ENCODE measurements at places on chromosomes 1 and 21.
A peak's percentile ranks its signal among the peaks of the same experiment; 100 is the strongest.

GRCh38 chr1:231337043-231337471 lies 595 bp downstream of the EXOC8 start:
- peak; percentile 32 for DNase-seq

GRCh38 chr1:84712276-84712874 lies 22.1 kb upstream of the SSX2IP start:
- no peak for DNase-seq

- no peak for DNase-seq
These were observed 23.7 kb upstream of the NKAIN1 start for GRCh38 chr1:31263408-31263807.

DNA sequence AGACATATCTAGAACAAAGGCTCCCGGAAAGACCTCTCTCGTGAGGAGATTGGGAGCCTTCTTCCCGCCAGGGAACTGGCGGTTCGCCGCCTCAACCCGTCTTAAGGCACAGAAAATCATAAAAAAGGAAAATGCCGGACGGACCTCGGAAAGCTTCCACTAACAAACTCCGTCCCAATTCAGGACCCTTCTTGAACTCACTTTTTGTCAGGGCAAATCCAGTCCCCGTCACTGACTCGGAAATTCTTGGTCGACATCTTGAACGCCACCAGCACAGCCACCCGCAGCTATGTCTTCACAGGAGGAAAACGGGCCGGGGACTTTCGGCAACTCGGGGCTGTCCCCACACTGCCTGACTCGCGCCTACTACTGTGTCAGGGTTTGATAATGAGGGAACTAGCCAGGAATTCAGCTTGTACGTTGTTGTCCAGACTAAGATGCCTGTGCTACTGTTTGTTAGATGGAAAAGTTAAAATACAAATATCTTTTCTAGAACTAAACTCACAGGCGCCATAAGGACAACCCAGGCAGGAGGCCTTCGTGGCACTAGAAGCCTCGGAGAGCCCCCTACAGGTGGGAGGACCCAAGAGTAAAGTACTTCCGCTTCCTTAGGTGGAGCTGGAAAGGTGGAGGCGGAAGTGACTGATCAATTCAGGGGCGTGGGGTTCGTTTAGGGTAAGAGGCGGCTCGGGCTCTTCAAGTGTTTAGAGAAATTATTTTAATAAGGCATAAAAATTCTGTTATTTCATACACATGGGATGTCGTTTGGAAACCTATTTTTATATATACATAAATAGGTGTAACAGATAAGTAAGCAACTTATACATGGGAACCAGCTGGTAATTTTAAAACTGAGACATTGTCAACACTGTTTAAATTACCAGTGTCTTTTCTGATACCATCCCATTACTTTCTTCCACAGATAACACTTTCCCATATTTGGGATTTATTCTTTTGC lies at the start of gene ZRANB2:
ZRANB2 (minus strand) TSS at position 297 of the 958 bp plus-strand sequence; CDS start at position 257, 40 bp downstream.
- DNase-seq: peak; percentile 98

DNA sequence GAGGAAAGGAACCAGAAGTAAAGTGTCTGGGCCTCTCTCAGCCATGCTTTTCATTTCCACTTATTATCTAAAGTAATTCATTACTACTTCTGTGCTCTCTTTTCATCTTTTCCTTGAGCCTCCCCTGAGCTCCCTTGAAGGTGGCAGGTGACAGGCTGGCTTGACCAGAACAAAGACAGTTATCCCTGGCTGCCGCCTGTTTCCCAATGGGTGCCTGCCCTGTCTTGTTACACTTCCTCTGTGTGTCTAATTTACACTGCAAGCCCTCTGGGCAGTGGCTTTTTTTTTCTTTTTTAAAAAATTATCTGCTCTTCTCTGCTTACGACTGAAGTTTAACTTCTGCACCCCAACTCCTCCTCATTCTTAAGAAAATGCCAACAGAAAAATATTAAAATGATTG lies 113.4 kb downstream of the NGF start:
- no peak for DNase-seq

DNA sequence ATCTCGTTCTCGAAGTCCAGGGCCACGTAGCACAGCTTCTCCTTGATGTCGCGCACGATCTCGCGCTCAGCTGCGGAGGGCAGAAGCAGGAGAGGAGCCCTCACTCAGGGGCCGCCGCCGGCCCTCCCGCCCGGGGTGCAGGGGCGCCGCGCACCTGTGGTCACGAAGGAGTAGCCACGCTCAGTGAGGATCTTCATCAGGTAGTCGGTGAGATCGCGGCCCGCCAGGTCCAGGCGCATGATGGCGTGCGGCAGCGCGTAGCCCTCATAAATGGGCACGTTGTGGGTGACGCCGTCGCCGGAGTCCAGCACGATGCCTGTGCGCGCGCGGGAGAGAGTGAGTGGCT lies 1.8 kb downstream of the ACTA1 start:
- DNase-seq: peak; percentile 39

DNA sequence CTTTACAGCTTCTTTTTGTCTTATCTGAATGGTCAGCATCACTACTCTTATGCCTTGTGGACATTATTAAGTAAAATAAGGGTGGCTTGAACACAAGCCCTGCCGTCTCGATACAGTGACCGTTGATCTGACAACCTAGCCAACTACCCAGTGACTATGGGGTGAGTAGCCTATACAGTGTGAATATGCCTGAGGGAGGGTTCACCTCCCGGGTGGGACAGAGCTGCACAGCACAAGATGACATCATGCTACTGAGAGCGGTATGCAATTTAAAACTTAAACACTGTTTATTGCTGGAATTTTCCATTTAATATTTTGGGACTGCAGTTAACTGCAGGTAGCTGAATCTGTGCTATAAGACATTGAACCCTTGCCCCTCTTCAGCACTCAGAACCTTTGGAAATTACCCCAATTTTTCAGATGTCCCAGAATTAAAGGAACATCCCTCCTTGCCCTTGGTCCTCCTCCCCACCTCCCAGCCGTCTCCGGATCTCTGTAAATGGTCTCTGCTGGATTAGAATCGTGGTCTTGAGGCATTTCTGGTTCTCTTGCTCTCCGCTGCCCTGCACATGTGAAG lies 618.5 kb downstream of the PTPRU start:
- no peak for DNase-seq

GRCh38 chr1:1230656-1231399 lies 973 bp downstream of the SDF4 start:
- no peak for DNase-seq

- no peak for DNase-seq
These were observed 10.8 kb downstream of the CAMTA1 start for GRCh38 chr1:6796095-6796494.

DNA sequence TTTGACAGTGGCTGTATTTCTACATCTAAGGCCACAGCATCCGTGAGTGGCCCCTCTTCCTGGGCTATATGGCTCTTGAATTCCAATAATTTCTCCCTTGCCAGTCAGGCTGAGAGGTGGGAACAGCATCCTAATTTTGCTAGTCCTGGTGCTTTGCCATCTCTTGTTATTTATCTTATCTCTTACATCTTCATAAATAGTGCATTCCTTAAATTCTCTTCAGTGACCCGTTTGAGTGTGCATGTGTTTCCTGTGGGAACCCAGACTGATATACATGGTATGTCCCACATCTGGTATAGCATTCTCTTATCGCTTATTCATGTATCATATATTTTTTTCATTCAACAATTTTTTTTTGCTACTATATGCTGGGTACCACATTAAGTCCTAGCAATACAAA lies 9.9 kb downstream of the S100A11 start:
- no peak for DNase-seq

- no peak for DNase-seq
These were observed 57.8 kb downstream of the ZNF281 start for GRCh38 chr1:200351826-200352549.

- no peak for DNase-seq
These were observed 472.0 kb downstream of the SMYD3 start for GRCh38 chr1:246035060-246035541.

GRCh38 chr21:27564684-27565301 lies 597.9 kb upstream of the ADAMTS5 start:
- peak; percentile 58 for DNase-seq

GRCh38 chr1:66335859-66336640 lies 197.9 kb upstream of the SGIP1 start:
- peak; percentile 38 for DNase-seq

DNA sequence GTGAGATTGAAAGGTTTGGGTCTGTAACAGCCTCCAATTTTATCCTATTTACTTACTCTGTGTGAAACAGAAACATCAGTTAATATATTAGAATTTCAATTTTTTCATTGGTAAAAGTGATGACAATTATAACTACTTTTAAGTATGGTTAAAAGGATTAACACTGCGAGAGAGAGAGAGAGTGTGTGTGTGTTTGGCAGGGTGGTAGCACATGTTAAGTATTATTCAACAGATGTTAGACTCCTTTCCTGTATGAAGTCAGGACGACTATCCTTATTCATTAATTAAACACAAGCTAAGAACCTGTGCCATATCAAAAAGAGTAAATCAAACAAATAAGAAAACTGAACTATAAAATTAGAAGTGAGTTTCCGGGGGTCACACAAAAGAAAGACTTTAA lies 662.5 kb downstream of the PLPP3 start:
- no peak for DNase-seq

GRCh38 chr1:17060306-17060749 lies 6.5 kb upstream of the SDHB start:
- DNase-seq: peak; percentile 46

- DNase-seq: no peak
These were observed 23.4 kb upstream of the PDE9A start for GRCh38 chr21:42629933-42630589.

GRCh38 chr1:8109216-8109615 lies 83.1 kb upstream of the ERRFI1 start:
- DNase-seq: no peak

GRCh38 chr21:46297338-46298271 lies 11.5 kb downstream of the YBEY start:
- DNase-seq: peak; percentile 79

- DNase-seq: no peak
These were observed 16.4 kb downstream of the SLAMF7 start for GRCh38 chr1:160755461-160755860.

GRCh38 chr21:22374218-22374969 lies 1376.2 kb downstream of the NCAM2 start:
- DNase-seq: peak; percentile 40

DNA sequence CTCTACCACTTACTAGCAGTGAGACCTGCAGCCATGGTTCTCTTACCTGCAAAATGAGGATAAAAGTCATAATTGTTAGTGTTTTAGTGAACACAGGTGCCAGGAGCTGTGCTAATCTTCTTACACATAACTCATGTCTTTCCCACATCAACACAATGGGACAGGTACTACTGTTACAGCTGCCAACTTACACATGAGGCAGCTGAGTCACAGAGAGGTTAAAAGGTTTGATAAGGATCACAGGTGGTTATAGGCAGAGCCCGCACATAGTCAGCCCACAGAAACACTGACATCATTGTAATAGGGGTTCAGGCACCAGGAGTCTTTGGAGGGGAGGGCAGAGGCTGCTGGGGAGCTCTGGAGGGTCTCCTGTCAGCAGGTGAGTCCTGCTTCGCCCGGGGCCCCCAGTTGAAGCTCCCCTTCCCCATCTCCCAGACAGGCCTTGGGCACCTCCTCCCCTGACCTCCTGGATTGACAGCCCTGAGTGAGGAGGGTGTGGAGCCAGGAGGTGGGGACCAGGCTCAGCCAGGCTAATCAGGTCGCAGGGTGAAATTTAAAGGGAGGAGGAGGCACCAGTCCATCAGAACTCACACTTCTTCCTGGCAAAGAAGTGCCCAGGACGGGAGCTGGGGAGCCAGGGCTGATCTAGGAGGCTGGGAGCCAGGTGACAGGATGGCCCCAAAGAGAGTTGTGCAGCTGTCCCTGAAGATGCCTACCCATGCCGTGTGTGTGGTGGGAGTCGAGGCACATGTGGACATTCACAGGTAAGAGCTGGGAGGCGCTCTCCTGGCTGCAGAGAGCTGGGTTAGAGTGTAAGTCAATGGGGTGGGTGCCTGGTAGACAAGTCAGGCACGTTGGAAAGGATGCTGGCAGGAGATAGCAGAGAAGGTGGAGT lies at the start of gene PADI1:
PADI1 (plus strand) TSS at position 583 of the 895 bp plus-strand sequence; CDS start at position 673, 90 bp downstream.
- no peak for DNase-seq

- no peak for DNase-seq
These were observed 51.5 kb downstream of the KAZN start for GRCh38 chr1:14649976-14650375.

DNA sequence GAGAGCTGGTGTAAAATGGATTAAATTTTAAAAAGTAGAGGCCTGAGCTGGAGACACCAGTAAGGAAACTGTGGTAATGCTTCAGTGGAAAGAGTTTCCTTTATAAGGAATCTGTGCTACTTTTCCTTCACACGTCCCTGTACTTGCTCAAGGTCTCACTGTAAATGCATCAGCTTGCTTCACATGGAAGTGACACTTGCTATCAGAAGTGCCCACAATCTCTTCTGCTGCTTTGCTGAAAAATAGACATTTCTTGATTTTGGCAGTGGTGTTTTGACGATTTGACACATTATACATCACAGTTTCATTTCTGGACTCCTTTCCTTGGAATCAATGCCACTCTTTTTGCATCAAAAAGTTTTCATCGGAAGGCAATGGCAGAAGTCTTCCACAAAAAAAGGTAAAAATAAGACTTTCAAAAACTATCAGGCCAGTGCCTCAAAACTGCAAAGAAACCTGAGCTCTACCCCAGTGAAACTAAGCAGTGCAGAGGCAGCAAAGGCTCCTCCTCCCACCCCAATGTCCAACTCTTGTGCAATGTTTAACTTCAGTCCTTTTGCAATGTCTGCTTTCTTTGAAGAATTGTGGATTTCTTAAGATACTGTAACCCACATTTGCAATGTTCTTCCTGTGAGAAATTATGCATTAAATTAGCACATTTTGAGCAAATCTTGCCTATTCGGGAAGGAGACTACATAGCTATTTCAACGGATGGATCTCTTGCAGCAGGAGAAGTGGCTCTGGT lies 18.4 kb upstream of the TSPAN2 start:
- DNase-seq: no peak

- no peak for DNase-seq
These were observed 10.2 kb upstream of the CREG1 start for GRCh38 chr1:167563579-167564246.

DNA sequence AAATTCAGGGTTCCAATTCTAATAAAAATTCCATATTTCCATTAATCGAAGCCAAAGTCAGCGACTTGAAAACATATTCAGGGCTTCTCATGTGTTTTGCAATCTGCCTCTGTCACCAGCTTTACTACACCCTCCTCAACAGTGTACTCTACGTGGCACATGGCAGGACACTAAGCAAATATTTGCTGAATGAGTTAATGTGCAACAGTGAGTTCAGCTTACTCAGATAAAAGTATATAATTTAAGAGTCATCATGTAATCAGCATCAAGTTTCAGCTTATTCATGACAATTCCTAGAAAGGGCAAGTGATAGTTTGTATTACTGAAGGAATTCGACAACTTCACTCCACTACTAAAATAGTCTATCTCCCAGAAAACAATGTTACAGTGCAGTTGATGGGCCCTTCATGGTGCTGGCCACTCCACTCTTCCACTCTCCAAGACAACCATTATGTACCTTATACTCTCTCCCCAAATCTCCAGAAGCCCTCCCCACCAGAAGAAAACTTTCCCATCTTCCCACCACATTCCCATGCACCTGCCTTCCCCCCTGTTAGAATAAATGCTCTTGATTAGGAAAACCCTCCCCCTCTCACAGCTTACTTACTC lies 97.3 kb downstream of the TTLL7 start:
- no peak for DNase-seq

GRCh38 chr1:235122348-235122747 lies 6.3 kb downstream of the TOMM20 start:
- no peak for DNase-seq

All from GM23338 (cell line).